ENCODE measurements at places on chromosomes 13 and 19. TPM values are rescaled to one million over a fixed set of nuclear protein-coding genes. Genes with fewer than 3 reads are reported as not detected.
A peak's percentile ranks its signal among the peaks of the same experiment; 100 is the strongest.

GRCh38 chr19:6362027-6362350, 658 bp downstream of the CLPP start:
- peaks cover 42% of the 10 kb centered on the region for H3K36me3 ChIP-seq
- peak overlapping the region; percentile 94 for H3K27ac ChIP-seq
- peak overlapping the region; percentile 98 for H3K4me3 ChIP-seq
- H3K27me3 ChIP-seq: no peaks in the 10 kb centered on the region
- H3K4me1 ChIP-seq: peaks cover 15% of the 10 kb centered on the region

DNA sequence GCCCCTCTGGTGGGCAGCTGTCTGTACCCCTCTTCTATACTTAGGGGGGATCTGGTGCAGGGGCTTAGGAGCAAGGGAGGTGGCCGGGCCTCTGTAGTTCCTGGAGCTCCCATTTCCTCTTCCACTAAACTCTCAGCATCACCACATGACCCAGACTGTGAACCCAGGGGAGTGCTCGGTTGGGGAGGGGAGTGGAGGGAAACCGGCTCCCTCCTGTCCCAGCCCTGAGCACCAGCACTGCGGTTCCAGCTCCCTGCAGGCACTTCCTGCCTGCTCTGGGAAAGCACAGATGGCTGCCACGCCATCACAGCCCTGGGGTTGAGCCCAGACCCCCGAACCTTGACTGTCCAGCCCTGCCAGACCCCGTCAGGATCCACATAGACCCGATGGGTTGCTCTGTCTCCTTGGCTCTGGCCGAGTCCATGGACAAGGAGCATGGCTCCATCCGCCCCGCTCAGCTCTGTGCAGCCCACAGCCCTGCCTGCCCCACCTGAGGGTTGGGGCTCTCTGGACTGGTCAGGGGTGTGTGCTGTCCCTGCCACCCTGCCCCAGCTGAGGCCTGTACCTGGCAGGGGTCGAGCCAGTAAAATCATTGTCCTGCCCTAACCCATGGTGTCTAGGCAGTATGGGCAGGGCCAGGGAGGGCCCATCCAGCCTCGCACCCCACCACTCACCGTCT, 36.0 kb upstream of the SLC7A10 start:
- no peaks in the 10 kb centered on the region for H3K4me1 ChIP-seq
- H3K4me3 ChIP-seq: no peak overlapping the region
- peaks cover 40% of the 10 kb centered on the region for H3K27me3 ChIP-seq
- no peaks in the 10 kb centered on the region for H3K36me3 ChIP-seq
- DNase-seq: no peak
- H3K27ac ChIP-seq: peak overlapping the region; percentile 27

SLC44A2 gene
- total RNA-seq: 74.2 TPM

GRCh38 chr13:33968520-33969507, 150.9 kb downstream of the RFC3 start:
- no peaks in the 10 kb centered on the region for H3K27me3 ChIP-seq
- DNase-seq: no peak
- no peaks in the 10 kb centered on the region for H3K4me1 ChIP-seq
- H3K4me3 ChIP-seq: no peak overlapping the region
- no peaks in the 10 kb centered on the region for H3K36me3 ChIP-seq

CPAMD8 gene
- 13.7 TPM for total RNA-seq

- H3K27me3 ChIP-seq: no peaks in the 10 kb centered on the region
- no peak overlapping the region for H3K27ac ChIP-seq
- DNase-seq: no peak
- H3K4me1 ChIP-seq: peaks cover 24% of the 10 kb centered on the region
- H3K4me3 ChIP-seq: no peak overlapping the region
These were observed 109.4 kb downstream of the SACS start for GRCh38 chr13:23323946-23324709.

NXNL1 gene
- total RNA-seq: 0.33 TPM

GRCh38 chr19:29805031-29805965, 6.5 kb upstream of the CCNE1 start:
- H3K4me3 ChIP-seq: no peak overlapping the region
- H3K27ac ChIP-seq: peak overlapping the region; percentile 19
- H3K4me1 ChIP-seq: peaks cover 20% of the 10 kb centered on the region

DNA sequence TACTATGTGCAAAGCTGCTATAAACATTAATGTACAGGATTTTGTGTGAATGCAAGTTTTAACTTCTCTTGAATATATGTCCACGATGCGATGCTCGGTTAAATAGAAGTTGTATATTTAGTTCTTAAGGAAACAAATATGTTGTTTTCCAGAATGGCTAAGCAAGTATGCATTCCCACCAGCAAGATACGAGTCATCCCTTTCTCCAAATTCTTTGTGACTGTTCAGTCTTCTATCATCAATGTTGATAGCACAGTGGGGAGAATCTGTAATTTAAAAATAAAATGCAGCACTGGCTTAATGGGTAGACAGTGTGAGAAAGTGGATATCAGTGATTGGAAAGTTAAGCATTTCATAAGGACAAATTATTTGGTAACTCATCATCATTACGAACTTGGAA, 1340.8 kb downstream of the PCDH9 start:
- H3K36me3 ChIP-seq: no peaks in the 10 kb centered on the region
- no peak for DNase-seq
- no peak overlapping the region for H3K4me3 ChIP-seq
- H3K27ac ChIP-seq: no peak overlapping the region
- no peaks in the 10 kb centered on the region for H3K4me1 ChIP-seq

DNA sequence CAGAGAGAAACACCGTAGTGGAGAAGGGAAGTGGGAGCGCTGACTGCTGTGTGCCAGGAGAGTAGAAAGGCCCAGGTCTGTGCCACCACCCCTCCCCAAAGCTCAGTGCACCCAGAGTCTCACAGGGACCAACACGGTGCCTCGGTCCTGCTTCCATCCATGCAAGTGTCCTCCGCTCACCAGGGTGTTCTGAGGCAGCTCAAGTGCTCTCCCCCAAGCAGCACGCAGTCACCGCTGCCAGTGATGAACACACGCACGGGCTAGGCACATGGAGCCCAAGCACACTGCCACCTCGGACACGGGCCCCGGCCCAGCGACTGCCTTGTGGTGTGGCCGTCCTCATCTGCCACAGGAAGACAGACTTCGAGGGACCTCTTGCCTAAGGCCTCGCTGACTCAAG, 10.5 kb downstream of the POP4 start:
- no peak overlapping the region for H3K27ac ChIP-seq
- H3K36me3 ChIP-seq: peaks cover 50% of the 10 kb centered on the region
- H3K27me3 ChIP-seq: no peaks in the 10 kb centered on the region
- no peak for DNase-seq
- H3K4me1 ChIP-seq: no peaks in the 10 kb centered on the region
- H3K4me3 ChIP-seq: no peak overlapping the region

FXYD3 gene
- total RNA-seq: 1.1 TPM

TYROBP gene
- total RNA-seq: 26.2 TPM

DNA sequence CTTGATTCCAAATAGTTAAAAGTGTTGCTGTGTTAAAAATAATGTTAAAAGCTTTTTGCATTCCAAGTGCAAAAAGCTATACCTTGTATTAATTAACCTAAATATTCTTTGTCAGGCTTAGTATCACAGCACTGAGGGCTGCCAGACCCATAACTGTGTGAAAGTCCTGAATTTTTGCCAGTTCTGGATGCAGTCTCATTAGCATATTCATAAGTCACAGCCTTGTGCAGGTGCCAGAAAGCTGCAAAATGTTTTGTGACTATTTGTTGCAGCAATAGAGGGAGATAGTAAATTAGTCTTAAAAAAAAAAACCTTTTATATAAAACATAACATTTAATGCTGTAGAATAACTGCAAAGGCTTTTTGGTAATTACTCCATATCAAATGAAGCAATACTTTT, 56.6 kb downstream of the SLITRK1 start:
- DNase-seq: no peak
- no peak overlapping the region for H3K4me3 ChIP-seq
- no peaks in the 10 kb centered on the region for H3K36me3 ChIP-seq
- H3K27me3 ChIP-seq: no peaks in the 10 kb centered on the region
- H3K27ac ChIP-seq: no peak overlapping the region

- H3K36me3 ChIP-seq: no peaks in the 10 kb centered on the region
- no peak overlapping the region for H3K27ac ChIP-seq
- peaks cover 21% of the 10 kb centered on the region for H3K27me3 ChIP-seq
- no peak overlapping the region for H3K4me3 ChIP-seq
- H3K4me1 ChIP-seq: no peaks in the 10 kb centered on the region
These were observed 8.6 kb downstream of the RUBCNL start for GRCh38 chr13:46378411-46378810.

DNA sequence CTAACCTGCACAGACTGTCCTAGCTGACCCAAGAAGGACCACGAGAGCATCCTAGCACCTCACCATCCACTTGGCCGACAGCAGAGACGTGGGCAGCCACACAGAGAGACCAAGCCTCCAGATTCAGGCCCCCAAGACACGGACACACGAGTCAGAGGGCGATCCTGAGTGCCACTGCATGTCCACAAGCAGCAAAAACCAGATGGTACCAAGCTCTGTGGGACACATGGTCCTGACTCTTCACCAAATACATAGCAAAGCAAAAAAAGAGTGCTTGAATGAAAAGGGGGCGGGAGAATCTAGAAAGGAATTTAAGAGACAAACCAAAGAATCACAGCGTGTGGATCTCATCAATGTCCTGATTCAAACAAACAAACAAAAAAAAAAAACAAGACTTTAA, 45.2 kb downstream of the MLLT1 start:
- no peaks in the 10 kb centered on the region for H3K27me3 ChIP-seq
- peak overlapping the region; percentile 45 for H3K4me3 ChIP-seq
- no peak for DNase-seq

ANKLE1 gene
- 0.11 TPM for total RNA-seq

SLITRK5 gene
- total RNA-seq: 0.03 TPM

- H3K4me1 ChIP-seq: peaks cover 50% of the 10 kb centered on the region
- DNase-seq: peak; percentile 83
- H3K27ac ChIP-seq: peak overlapping the region; percentile 76
- H3K27me3 ChIP-seq: peaks cover 34% of the 10 kb centered on the region
- H3K4me3 ChIP-seq: no peak overlapping the region
- no peaks in the 10 kb centered on the region for H3K36me3 ChIP-seq
These were observed 29.1 kb downstream of the SHISA2 start for GRCh38 chr13:26022538-26023292.
